Calu3 (cell line): ENCODE measurements at places on chromosomes 3 and 15. TPM values are rescaled to one million over a fixed set of nuclear protein-coding genes. Genes with fewer than 3 reads are reported as not detected.

Gene CPLX3
- 0.21 and 0.29 TPM in 2 replicates for total RNA-seq

Gene NEIL1
- total RNA-seq, result 11.8 and 13.2 TPM in 2 replicates

Gene MESP1
- total RNA-seq, result 5.3 and 5.9 TPM in 2 replicates

Gene LRRIQ4
- 0.27 TPM in 1 of 2 replicates, not detected in the other for total RNA-seq

Gene LSAMP
- 0.90 and 1.0 TPM in 2 replicates for total RNA-seq

Gene MED12L
- total RNA-seq, result 4.6 and 5.2 TPM in 2 replicates

Gene GOLGA6D
- 0.27 TPM in 1 of 2 replicates, not detected in the other for total RNA-seq
